Glutamatergic neuron (in vitro differentiated cells): ENCODE measurements at places on chromosomes 11 and 22. TPM values are rescaled to one million over a fixed set of nuclear protein-coding genes. Genes with fewer than 3 reads are reported as not detected.

DNA sequence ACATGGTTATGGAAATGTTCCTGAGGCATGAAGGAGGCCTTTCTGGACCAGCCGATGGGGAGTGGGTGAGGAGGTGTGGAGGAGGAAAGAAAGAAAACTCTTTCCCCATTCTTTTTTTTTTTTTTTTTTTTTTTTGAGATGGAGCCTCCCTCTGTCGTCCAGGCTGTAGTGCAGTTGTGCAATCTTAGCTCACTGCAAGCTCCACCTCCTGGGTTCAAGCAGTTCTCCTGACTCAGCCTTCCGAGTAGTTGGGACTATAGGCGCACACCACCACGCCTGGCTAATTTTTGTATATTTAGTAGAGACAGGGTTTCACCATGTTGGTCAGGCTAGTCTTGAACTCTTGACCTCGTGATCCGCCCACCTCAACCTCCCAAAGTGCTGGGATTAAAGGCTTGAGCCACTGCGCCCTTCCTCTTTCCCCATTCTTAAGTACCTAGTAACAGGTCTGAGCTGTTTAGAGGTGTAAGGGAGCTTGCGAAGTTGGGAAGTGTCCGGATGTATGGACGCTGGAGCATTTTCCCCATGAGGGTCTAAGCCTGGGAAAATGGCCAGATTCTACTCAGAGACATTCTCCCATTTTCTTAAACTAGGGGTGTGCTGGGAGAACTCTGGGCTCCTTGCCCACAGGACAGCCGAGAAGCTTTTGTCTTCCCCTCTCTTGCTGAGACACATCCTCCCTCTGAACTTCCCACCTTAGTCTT is 135.8 kb downstream of the TEAD1 start:
- DNase-seq: no peak

GRCh38 chr22:37330200-37331033 is 48.1 kb downstream of the CYTH4 start:
- DNase-seq: peak; percentile 90

DNA sequence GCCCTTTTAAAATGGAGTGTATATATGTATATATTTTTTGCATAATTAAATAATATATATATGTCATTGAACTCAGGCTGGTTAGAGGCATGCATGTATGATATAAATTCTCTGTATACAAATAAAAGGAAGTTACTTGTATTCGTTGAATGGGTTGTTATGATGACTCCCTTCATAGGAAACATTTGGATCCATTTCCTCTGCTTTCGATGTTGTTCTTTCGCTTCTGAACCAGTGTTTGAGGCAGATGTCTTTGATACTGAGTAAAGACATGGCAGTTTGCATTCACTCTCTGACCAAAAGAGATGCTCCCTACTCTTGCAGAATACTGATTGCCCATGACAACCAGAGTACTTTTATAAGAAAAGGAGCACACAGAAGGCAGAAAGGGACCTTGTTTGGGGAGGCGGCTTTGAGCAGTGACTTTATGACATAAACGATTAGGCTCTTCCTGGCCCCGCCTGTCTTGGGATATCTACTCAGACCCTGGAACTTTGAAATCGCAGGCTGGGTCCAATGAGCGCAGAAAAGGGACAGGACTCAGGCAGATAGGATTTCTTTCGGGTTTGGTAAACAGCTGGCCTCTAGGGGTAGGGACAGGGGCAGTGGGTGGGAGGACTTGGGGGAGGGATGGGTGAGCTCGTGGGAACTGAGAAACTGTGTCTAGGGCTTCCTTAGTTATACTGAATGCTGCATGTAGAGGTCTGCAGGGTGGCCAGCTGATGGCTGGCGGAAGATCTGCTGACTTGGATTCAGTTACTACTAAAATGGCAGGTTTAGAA is 23.2 kb downstream of the TIMP3 start:
- DNase-seq: no peak

DNA sequence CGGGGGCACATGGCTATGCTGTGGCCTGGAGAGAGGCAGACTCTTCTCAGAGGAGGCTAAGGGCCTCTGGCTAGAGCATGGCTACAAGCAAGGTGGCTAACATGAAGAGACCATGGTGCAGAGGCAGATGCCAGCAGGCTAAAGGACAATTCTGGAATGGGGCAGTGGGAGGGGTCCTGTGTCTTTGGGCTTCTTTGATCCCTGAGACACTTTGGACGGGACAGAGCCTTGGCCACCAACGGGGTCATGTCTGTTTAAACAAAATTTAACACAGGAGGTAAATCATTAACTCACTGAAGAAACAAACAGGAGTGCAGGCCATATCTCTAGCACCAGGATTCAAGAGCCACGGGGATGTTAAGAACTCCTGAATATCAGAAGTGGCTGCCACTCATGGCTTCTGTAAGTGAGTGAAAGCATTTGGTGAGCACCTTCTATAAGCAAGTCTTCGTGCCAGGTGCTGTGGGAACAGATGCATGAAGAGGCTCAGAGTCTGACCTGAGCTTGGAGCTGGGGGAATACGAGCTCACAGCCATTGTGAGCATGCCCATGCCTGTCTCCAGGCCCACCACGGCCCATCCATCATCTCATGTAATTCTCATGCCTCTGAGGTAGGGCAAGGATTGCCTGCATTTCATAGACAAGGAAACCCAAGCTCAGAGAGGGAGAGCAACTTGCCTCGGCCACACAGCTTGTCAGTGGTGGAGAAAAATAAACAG is 18.3 kb upstream of the ZNRF3 start:
- no peak for DNase-seq

GRCh38 chr11:120398132-120398531 is 61.9 kb downstream of the ARHGEF12 start:
- no peak for DNase-seq

DNA sequence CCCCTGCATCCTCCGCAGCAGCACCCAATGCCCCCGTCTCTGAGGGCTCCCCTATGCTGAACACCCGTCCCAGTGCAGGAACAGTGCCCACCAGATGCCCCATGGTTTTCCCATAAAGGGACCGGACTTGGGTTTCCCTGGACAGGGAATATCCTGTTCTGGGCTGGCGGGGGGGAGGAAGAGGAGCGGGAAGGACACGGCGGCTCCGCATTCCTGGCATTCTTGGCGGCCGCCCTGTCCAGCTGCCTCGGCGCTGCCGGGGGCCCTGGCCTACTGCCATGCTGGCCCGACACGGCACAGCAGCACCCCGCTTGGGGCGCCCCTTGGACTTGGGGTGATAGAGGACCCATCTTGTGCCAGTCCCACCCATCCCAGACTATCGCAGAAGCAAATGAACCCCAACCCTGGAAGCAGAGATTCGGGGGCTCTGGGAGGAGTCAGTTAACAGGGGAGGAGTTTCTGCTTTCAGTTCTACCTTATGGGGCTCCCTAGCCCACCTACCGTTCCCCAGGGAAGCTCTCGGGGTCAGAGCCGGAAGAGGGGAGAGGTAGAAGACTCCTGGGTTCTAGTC is 23.7 kb upstream of the CBX7 start:
- DNase-seq: peak; percentile 23

The OR5B21 gene
- not detected for total RNA-seq
